ENCODE measurements at places on chromosomes 11 and 22.

- no peak for DNase-seq
Observed at GRCh38 chr11:12158909-12159308, 48.5 kb downstream of the MICAL2 start.

DNA sequence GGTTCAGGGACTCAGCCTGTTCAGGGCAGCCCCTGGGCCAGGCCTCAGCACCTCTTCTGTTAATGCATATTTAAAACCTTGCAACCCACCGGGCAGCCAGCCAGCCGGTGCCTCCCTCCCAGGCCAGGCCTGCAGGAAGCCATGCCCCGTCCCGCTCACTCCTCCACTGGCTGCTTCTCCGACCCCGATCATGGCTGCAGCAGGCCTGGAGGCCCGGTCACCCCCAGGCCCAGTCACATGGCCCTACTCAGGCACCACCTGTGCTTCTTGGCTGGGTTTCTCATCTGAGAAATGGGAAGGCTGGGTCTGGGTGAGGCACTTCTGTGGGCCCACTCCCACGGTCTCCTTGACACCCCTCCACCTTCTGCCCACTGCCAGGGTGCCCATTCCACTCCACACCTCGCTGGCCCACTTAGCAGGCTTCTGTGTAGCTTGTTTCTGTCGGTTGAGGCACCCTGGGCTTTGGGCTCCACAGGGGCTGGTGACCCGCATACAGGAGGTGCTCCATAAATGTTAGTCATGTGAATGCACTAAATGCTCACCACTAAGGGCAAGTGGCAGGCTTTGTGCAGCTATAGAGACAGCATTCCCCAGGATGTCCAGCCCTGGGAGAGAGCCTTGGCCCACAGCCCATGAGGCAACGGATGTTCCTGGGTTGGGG is 11.4 kb downstream of the RTN4R start:
- no peak for DNase-seq

- DNase-seq, result no peak
Observed at GRCh38 chr11:114348200-114349191, 51.8 kb downstream of the C11orf71 start.

- no peak for DNase-seq
Observed at GRCh38 chr11:124285610-124286344, 28.0 kb downstream of the OR8D1 start.

Data from activated B cell treated with CpG ODN at 0.5 μM for 24 hours (primary cell).